ENCODE measurements at places on chromosomes 3 and 15.

DNA sequence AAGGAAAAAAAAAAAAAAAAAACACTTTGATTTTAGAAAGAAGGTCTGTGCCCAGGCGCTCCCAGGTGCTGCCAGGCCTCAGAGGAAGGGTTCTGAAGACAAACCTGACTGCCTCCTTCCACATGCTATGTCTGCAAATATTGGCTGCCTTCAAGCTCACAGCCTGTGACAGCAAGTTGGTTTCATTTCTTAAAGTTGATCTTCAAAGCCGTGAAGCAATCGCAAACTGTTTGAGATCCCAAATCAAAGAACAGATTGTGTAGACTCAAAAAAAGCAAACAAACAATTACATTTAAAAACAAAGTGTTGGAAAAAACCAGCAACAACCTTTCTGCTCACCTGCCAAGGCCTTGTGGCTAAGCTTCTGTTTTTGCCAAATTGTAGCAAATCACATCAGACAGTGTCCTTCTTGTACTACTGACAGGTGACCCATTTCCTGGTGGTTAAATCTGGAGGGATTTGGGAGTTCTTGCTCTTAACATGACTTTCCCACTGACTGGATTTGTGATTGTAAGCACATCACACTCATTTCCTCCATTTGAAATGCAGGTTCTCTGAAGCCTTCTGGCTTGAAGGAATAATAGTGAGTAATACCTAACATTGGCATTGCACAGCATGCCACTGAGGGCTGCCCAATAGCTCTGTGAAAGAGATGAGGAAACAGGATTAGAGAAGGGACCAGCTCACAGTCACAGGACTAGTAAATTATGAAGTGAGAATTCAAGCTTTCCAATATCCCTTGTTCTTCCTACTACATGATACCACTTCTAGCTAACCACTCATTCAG, 502.4 kb downstream of the LPP start:
- DNase-seq = no peak

DNA sequence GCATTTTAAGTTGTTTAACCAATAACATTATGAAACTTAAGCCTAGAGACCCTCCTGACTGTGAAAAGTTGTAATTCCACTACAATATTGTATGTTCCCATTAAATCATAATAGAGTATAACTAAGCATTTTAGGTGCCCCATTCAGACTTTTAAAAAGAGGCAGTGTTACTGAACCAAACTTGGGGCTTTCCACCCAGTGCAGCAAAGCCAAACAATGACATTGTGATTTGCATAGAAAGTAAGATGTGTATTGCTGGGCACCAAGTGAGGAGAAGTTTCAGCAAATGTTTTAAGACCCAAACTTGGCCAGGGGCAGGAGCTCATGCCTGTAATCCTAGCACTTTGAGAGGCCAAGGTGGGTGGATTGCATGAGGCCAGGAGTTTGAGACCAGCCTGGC, 706.2 kb downstream of the GRM7 start:
- DNase-seq = no peak

GRCh38 chr15:34718681-34719665, 35.8 kb downstream of the GJD2 start:
- no peak for DNase-seq

- no peak for DNase-seq
Observed at GRCh38 chr15:41820791-41821423, 7.0 kb upstream of the JMJD7 start.

DNA sequence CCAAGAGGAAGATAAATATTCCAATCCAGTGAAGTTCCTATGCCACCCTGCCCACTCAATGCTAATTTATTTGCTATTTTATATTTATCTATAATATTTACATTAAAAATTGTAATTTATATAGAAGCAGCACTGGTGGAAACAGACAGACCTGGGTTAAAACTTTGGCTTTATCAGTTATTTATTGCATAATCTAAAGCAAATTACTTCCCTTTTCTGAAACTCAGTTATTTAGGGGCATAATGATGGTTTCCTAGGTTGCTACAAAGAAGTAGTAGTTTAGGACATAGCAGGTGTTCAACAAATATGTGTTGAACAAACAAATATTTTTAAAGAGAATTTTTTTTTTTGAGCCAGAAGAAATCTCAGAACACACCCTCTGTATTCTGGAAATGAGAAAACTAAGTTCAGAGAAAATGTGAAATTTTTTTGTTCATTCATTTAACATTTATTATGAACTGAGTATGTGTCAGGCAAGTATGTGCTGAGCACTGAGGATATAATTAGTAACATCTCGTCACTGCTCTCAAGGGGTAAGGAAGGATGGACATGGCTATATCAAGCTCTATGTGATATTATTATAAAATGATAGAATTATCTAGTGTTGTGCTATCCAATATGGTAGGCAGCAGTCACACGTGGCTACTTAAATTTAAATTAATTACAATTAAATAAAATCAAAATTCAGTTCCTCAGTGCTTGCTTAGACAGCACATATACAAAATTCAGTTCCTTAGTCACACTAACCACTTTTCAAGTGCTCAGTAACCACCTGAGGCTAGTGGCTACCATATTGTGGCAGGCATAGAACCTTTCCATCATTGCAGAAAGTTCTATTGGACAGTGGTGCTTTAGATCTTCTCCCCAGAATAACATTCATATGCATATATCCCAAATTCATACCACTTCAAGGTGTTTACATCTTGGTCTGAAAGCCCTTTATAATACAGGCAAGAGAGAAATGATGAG, 7.0 kb upstream of the UBE2Q2 start:
- no peak for DNase-seq

DNA sequence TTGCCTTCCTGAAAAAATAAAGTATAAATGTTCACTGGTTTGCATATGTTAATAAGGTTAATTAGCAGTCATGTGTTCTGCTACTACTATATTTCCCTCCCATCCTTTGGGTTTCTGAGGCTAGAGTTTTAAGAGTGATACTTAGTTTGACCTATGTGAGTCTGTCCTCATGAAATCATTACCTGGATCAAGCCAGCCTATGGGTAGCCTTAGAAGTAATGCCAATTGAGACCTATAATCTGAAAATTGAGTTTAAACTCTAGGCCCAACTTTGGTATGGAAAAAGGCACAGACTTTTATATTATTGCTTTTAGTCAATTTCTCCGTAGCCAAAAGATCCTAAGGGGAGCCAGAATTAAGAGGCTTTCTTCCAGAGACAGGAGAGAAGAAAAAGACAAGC, 18.4 kb upstream of the SOX2 start:
- DNase-seq = no peak

DNA sequence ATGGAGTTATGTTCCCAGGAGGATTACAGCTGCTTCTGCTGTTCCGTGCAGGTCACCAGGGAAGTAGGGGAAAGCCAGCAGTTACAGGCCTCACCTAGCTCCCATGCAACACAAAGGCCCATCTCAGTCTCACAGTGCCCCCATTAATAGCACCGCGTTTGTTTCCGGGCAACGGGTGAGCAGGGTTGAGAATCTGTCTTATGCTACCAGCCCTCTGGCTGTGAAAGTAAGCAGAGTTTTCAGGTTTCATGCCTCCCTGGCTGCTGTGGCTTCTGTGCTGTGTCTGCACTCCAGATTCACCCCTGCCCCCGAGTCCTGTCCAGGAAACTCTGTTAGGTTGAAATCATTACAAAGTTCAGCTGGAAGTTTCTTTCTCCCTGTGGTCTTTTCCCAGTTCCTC, 254.4 kb upstream of the GPR149 start:
- DNase-seq = no peak

DNA sequence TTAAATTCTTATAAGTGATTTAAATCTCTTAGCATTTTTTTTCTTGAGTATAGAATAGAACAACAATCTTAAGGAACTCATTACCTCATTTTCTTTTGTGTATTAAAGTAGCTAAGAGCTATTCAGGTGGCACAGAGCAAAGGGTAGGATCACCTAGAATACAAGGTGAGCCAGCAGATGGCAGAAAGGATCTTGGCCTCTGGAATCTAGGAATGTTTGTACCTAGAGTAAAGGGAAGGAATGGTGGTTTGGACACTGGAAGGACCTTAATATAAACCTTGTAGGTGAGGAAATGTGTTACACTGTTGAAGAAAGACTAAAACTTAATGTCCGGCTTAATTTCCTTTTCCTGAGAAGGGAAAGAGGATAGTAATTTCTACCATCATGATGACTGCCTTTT, 89.0 kb downstream of the GHSR start:
- DNase-seq = no peak

- DNase-seq = no peak
Observed at GRCh38 chr15:41006479-41006878, 53.2 kb downstream of the CHAC1 start.

- DNase-seq = no peak
Observed at GRCh38 chr3:146337991-146338390, 87.1 kb upstream of the PLSCR4 start.

GRCh38 chr15:89630974-89631901, 24.0 kb downstream of the KIF7 start:
- no peak for DNase-seq

DNA sequence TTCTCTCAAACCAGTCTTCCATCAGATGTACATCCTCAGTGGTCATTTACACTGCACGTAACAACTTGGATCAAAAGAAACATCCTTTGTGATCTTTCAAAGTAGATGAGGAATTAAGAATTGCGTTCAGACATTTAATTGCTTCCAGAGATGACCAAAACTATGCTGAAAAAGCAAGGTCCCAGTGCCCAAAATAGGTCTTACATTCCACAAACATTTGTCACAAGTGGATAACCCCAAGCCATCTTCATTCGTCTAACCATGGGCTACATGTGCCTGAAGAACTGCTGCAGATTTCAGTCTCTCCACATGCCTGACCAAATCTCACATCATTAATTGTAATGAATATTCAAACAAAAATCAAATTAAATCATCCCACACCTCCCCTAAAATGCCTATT, 273.6 kb downstream of the SHOX2 start:
- DNase-seq = no peak

GRCh38 chr15:67776600-67776999, 48.7 kb upstream of the SKOR1 start:
- no peak for DNase-seq

GRCh38 chr15:95459273-95459672, 871.2 kb upstream of the NR2F2 start:
- no peak for DNase-seq

GRCh38 chr3:153967260-153967659, 153.9 kb upstream of the ARHGEF26 start:
- no peak for DNase-seq

- DNase-seq = no peak
Observed at GRCh38 chr3:167483708-167484475, 10.1 kb upstream of the SERPINI2 start.
